ENCODE measurements at places on chromosomes 6 and 20. TPM values are rescaled to one million over a fixed set of nuclear protein-coding genes. Genes with fewer than 3 reads are reported as not detected.

The LPA gene
- total RNA-seq, result not detected

The SLA2 gene
- total RNA-seq, result 0.19 TPM

The BPI gene
- not detected for total RNA-seq

The PRICKLE4 gene
- total RNA-seq, result 2.8 TPM

The RHAG gene
- total RNA-seq, result not detected

The FAM184A gene
- 8.4 TPM for total RNA-seq

GRCh38 chr6:167781066-167781767, 45.5 kb upstream of the AFDN start:
- DNase-seq, result no peak

DNA sequence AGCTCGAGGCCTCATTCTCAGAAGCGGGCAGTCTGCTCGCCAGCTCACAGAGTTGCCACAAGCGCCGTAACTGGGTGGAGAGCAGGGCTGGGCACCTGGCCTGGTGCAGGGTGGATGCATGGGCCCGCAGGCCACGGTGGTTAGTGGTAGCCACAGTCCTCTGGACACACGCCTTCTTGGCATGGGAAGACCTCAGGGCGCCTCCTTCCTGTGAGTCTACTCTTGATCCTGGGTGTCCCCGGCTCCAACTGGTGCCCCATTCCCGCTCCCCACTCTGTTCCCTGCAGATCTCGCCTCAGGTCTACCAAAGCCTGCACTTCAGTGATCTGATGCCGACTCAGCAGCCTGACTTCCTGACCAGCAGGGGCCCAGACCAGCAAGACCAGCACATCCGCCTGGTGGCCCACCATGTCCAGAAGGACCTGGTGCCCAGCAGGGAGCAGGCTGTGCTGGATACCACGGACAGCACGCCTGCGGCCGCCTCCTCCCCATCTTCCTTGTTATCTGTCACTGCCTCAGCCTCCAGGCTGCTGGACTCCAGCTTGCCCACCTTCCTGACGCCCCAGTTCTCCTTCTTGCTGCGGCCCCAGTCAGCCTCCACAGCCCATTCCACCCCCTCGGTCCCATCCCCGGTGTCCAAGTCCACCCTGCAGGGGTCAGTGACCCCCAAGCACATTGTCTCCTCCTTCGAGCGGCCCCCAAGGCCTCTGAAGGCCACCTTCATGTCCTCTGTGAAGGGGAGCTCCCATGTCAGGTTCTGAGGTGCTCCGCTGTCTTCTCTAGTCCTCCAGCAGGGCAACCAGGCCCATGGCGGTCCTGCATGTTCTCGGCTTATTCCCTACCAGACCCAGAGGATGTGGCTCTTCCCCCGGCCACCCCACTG, 43.1 kb downstream of the SUN5 start:
- peak; percentile 22 for DNase-seq

DNA sequence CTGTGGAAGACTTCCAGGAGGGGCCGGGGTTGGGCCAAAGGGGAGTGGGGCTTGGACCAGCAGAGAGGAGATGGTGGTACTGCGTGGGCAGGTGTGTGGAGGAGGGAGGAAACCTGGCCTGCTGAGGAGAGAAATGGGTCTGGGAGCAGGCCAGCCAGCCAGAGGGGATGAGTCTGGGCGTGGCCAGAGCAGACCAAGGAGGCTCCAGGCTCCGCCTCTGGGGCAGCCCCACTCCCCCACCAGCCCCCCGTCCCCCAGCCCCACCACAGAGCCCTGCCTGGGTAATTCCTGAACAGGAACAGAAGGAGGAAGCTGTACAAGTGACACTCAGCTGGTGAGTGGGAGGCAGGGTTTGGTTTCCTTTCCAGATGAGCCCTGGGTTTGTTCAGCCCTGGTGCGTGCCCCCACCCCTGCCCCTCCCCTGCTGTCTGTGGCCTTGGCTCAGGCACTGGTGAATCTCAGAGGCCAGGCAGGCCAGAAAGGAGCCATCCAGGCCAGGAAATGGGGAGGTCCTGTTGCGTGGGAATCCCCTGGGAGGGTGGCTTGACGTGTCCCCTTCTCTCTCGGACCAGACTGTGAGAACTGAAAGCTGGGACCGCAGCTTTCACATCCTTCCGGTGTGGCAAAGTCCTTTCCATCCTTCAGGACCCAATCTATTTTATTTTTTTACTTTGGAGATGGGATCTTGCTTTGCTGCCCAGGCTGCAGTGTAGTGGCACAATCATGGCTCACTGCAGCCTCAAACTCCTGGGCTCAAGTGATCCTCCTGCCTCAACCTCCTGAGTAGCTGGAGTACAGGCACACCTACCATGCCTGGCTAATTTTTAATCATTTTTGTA, 9.4 kb upstream of the SRC start:
- no peak for DNase-seq

- peak; percentile 75 for DNase-seq
These were observed 22.4 kb upstream of the RIMS4 start for GRCh38 chr20:44832724-44833123.

DNA sequence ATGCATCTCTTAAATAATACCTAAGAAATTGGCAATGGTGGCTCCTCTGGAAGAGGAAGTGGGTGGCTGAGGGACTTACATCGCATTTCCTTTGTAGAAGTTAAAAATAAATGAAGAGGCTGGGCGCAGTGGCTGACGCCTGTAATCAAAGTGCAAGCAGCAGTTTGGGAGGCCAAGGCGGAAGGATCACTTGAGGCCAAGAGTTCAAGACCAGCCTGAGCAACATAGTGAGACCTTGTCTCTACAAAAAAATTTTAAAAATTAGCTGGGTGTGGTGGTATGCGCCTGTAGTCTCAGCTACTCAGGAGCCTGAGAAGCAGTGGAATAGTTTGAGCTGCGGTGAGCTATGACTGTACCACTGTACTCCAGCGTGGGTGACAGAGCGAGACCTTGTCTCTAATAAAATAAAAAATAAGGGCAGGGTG, 12.2 kb upstream of the NCOA3 start:
- no peak for DNase-seq

- no peak for DNase-seq
These were observed 286.2 kb upstream of the EXOC2 start for GRCh38 chr6:978937-979685.

GRCh38 chr6:132011582-132011981, 60.4 kb upstream of the CCN2 start:
- no peak for DNase-seq

- no peak for DNase-seq
These were observed 26.3 kb upstream of the FOXQ1 start for GRCh38 chr6:1285556-1285955.

- DNase-seq, result no peak
These were observed 162.6 kb downstream of the KIF16B start for GRCh38 chr20:16410626-16411025.

- DNase-seq, result no peak
These were observed 175.9 kb upstream of the GJE1 start for GRCh38 chr6:141956868-141957267.

DNA sequence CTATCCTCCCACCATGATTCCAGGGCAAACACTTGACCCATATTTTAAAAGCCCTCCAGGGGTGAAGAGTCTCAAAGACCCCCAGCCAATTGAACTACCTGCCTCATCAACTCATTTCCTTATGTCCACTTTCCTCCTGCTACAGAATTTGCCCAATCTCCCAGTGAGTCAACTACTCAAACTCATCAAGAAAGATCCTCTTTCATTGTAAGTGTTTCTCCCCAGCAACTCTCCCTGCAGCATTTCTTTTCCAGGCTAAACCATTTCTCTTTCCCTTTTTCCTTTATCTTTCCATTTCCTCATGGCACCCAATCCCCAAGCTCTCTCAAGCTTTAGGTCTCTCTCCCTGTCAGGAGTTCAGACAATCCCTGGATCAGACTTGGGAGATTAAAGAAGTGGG, 1.5 kb downstream of the DLK2 start:
- no peak for DNase-seq

GRCh38 chr20:57065646-57066045, 200.8 kb downstream of the BMP7 start:
- DNase-seq, result no peak

DNA sequence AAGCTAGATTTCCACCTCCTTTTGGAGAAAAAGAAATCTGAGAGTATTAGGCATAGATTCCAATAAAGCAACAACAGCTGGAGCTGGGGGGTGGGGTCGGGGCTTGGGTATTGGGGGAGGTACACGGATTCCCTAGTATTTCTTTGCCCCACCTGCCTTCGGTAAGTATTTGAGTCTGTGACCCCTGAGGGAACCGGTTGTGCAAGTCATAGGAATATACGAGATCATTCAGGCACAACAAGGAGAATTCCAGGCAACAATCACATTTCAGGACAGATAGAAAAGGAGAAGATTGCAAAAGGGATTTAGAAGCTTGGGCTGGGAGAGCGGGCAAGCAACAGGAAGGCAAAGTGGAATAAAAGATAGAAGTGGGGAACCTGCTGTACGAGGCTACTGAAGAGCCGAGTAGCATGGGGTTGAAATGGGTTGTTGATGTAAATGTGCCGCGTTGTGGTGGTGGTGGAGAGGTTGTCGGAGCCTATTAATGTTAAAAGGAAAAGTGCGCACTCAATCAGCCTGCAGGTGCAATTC, 148.9 kb downstream of the BCAS1 start:
- no peak for DNase-seq

DNA sequence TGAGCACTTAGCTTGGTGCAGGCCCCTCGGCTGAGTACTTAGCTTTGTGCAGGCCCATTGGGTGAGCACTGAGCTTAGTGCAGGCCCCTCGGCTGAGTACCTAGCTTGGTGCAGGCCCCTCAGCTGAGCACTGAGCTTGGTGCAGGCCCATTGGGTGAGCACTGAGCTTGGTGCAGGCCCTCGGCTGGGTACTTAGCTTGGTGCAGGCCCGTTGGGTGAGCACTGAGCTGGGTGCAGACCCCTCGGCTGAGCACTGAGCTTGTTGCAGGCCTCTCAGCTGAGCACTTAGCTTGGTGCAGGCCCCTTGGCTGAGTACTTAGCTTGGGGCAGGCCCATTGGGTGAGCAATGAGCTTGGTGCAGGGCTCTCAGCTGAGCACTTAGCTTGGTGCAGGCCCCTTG, 387.1 kb downstream of the THBS2 start:
- no peak for DNase-seq

DNA sequence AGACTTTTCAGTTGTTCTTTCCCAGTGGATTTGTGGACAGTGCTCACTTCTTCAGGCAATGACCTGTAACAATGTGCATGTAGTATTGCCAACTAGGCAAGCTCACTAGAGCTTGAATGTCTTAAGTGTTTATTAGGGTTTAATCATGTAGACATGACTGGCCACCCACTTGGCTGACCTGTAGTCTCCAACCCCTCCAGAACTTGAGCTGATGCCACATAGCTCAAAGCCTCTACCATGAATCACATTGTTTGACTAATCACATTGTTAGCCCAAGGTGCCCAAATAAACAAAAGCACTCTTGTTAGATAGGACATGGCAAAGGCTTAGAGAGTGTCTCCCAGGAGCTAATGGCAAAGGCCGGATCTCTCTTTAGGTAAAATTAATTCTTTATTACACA, 272.7 kb downstream of the GRIK2 start:
- no peak for DNase-seq

DNA sequence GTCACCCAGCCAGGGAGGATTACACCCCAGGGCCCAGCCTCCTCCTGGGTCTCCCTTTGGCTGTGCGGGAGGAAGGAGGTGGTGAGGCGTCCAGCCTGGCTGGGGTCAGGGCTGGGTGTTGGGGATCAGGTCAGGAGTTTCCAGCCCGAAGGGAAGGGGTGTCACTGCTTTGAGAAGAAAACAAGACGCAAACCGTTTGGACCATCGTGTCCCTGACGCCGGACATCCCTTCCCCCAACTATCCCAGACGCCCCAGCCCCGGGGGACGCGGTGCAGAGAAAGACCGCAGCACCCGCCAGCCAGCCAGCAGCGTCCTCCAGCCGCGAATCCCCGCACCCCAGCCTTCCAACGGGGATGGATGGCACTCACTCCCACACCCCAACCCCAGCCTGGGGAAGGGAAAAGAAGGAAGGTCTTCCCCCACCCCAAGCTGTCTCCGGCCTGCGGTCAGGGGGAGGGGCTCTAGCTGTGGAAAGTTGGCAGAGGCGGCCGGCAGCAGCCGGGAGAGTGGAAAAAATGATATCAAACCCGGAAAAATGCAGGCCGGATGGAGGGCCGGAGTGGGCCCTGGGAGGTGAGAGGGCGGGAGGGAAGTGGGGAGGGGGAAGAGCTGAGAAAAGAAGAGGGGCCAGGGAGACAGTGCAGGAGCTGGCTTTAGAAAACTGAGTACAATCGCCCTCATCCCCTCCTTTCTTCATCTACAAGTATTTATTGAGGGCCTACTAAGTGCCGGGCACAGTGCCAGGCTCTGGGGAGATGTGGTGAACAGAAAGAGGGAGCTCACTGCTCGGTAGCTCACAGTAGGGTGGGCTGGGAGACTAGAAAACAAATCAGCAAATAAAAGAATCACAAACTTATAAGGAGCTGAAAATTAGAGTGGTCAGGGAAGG, 10.6 kb downstream of the REM1 start:
- DNase-seq, result no peak

- no peak for DNase-seq
These were observed 104.2 kb downstream of the PREX1 start for GRCh38 chr20:48723308-48724264.

DNA sequence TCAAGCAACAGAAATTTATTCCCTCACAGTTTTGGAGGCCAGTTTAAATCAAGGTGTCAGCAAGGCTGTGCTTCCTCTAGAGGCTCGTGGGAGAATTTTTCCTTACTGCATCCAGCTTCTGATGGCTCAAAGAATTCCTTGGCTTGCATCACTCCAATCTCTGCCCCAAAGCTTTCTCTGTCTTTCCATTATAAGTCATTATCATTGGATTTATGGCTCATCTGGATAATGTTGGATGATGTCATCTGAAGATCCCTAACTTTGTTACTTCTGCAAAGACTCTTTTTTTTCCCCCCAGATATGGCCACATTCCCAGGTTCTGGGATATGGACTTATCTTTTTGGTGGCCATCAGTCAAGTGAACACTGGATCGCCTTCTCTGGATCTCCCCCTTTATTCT, 146.3 kb upstream of the B3GAT2 start:
- DNase-seq, result no peak

DNA sequence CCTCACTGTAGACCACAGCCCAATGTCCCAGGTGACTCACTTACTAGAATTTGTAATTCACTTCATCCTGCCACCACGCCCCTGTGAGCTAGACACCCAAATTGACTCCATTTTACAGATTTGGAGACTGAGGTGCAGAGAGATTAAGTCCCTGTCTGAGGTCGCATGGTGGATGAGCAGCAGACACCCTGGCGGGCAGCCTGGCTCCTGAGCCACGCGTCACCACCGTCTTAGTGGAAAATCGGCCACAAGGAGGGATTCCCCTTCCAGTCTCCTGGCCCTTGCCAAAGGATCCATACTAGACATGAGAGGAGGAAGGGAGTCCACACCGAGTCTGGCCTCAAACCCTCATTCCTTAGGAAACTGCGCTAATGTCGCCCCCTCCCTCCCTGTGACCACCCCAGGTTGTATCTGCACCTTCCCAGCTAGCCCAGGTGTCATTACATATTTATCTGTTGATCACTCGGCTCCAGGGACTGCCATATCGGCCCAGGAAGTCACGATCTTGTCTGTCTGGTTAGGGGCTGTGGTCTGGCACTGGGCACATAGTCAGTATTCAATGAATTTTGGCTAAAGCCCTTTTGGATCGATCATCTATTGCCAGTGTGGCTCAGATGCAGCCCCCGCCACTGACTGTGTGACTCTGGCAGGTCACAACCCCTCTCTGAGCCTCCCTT, 25.7 kb upstream of the PTGIS start:
- DNase-seq, result no peak

Measured in Karpas-422 (cell line).